Muscle of leg (tissue), 16 donors: ENCODE measurements at places on chromosomes 13 and 19. TPM values are rescaled to one million over a fixed set of nuclear protein-coding genes. Genes with fewer than 3 reads are reported as not detected.

GRCh38 chr19:13090511-13091231, 12.0 kb downstream of the LYL1 start:
- peak overlapping the region; percentile 91 for H3K27ac ChIP-seq
- peaks cover 64% of the 10 kb centered on the region for H3K4me1 ChIP-seq
- peaks cover 66% of the 10 kb centered on the region for H3K36me3 ChIP-seq
- DNase-seq: no peak

- H3K27ac ChIP-seq: no peak overlapping the region
- H3K4me1 ChIP-seq: no peaks in the 10 kb centered on the region
- H3K36me3 ChIP-seq: no peaks in the 10 kb centered on the region
- DNase-seq: peak; percentile 19
- no peak overlapping the region for H3K4me3 ChIP-seq
- H3K27me3 ChIP-seq: no peaks in the 10 kb centered on the region
These were observed 104.8 kb upstream of the MIR17HG start for GRCh38 chr13:91242652-91243051.

DNA sequence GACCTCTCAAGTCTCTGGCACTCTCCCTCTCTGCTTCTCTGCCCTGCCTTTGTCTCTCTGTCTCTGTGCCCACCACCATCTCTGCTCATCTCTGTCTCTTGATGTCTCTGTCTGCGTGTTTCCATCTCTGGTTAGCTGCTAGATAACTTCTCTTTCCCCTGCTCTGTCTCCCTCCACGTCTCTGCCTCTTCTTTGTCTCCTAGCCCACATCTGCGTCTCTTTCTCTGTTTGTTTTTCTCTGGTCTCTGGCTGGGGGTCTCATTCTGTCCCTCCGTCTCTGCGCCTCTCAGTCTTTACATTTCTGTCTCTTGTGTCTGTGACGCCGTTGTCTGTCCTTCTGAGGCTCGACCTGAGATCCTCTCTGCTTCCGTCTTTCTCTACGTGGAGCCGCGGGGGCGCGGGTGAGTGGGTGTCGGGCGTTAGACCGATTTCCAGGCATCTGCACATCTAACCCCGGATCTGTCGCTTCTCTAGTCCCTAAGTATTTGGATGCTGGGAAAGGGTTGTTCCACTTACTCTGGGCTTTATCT, 386 bp downstream of the GIPR start:
- H3K27me3 ChIP-seq: peaks cover 68% of the 10 kb centered on the region
- DNase-seq: no peak
- no peaks in the 10 kb centered on the region for H3K36me3 ChIP-seq
- H3K4me3 ChIP-seq: no peak overlapping the region
- no peak overlapping the region for H3K27ac ChIP-seq

- no peaks in the 10 kb centered on the region for H3K4me1 ChIP-seq
- no peaks in the 10 kb centered on the region for H3K36me3 ChIP-seq
- no peaks in the 10 kb centered on the region for H3K27me3 ChIP-seq
- H3K4me3 ChIP-seq: no peak overlapping the region
- peak; percentile 39 for DNase-seq
- peak overlapping the region; percentile 62 for H3K27ac ChIP-seq
These were observed 2.5 kb downstream of the SGCG start for GRCh38 chr13:23183292-23183691.

DNA sequence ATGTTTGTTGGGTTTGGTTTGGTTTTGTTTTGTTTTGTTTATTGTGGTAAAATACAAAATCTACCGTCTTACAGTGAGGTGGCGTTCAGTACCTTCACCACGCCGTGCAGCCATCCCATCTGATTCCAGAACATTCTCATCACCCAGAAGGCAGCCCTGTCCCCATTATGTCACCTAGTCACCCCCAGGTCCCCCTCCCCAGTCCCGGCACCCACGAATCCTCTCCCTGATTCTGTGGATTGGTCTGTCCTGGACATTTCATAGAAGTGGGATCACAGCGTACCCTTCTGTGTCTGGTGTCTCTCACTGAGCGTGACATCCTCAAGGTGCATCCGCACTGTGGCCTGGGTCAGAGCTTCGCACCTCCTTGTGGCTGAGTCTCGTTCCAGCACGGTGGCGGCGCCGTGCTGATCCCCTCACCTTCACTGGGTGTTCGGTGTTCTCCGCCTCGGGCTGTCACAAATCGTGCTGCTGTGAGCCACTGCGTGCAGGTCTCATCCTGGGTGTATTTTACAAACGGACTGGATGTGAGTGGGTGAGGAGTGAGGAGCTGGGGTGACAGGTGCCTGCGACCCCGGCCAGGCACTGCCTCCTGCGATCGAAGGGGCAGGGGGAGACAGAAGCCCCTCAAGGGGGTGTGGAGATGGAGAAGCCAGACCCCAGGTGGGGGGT, 580 bp upstream of the TEKTIP1 start:
- no peaks in the 10 kb centered on the region for H3K27me3 ChIP-seq
- no peak for DNase-seq
- H3K4me3 ChIP-seq: no peak overlapping the region
- H3K36me3 ChIP-seq: peaks cover 50% of the 10 kb centered on the region
- peaks cover 9% of the 10 kb centered on the region for H3K4me1 ChIP-seq

The ZNF528 gene
- 30.0 TPM for total RNA-seq

The ZNF85 gene
- 12.4 TPM for total RNA-seq

The ZNF681 gene
- total RNA-seq: 2.7 TPM

The UNC13A gene
- total RNA-seq: 0.09 TPM

- H3K36me3 ChIP-seq: no peaks in the 10 kb centered on the region
- no peaks in the 10 kb centered on the region for H3K4me1 ChIP-seq
- DNase-seq: no peak
- no peak overlapping the region for H3K4me3 ChIP-seq
- no peaks in the 10 kb centered on the region for H3K27me3 ChIP-seq
- no peak overlapping the region for H3K27ac ChIP-seq
These were observed 929.6 kb upstream of the ATXN8OS start for GRCh38 chr13:69178000-69178399.

- H3K27me3 ChIP-seq: no peaks in the 10 kb centered on the region
- peaks cover 11% of the 10 kb centered on the region for H3K4me1 ChIP-seq
- peak; percentile 63 for DNase-seq
- H3K36me3 ChIP-seq: peaks cover 36% of the 10 kb centered on the region
- H3K4me3 ChIP-seq: no peak overlapping the region
These were observed 19.6 kb downstream of the TMEM150B start for GRCh38 chr19:55305491-55305890.

The GPC6 gene
- total RNA-seq: 7.8 TPM

- H3K4me1 ChIP-seq: no peaks in the 10 kb centered on the region
- no peaks in the 10 kb centered on the region for H3K27me3 ChIP-seq
- H3K4me3 ChIP-seq: no peak overlapping the region
- no peak for DNase-seq
- no peak overlapping the region for H3K27ac ChIP-seq
These were observed 66.2 kb downstream of the RUBCNL start for GRCh38 chr13:46320821-46321220.

DNA sequence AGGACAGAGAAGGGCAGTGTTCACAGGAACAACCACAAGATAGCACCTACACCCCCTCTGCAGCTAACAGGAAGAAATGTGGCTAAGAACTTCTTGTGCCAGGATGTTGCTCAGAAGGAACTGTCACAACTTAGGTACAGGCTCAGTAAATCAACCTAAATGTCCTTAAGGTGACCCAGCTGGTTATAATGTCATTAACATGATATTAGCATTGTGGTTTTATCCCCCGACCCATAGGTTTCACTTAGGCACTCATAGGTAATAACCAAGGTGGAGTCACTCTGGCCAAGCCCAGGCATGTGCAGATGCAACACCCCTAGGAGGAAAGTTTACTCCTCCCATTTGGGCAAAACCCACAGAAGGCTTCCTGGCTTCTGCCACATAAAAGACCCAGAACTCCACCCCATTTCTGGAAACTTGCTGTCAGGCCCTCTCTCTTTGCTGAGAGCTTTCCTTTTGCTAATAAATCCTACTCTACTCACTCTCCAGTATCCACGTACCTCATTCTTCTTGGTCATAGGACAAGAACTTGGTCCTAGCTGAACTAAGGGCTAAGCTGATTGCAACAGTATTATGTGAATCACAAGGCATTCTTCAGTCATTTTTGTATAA, 951.3 kb downstream of the SLITRK5 start:
- no peaks in the 10 kb centered on the region for H3K27me3 ChIP-seq
- no peaks in the 10 kb centered on the region for H3K4me1 ChIP-seq

DNA sequence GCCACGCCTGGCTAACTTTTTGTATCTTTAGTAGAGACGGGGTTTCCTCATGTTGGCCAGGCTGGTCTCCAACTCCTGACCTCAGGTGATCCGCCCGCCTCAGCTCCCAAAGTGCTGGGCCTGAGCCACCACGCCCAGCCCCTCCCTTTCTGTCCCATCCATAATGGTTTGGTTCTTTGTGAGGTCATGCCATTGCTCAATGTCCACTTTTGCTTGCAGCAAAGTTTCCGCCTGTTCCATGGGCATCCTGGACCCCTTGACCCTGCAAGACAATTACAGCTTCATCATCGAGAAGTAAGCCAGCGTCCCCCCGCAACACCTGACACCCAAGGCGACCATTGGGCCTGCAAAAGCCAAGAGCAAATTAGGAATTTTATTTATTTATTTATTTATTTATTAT, 16.6 kb downstream of the PRR22 start:
- DNase-seq: no peak
- no peaks in the 10 kb centered on the region for H3K27me3 ChIP-seq
- H3K36me3 ChIP-seq: no peaks in the 10 kb centered on the region
- H3K27ac ChIP-seq: no peak overlapping the region
